Naive thymus-derived CD4-positive, alpha-beta T cell (primary cell): ENCODE measurements at places on chromosomes 3 and 15. TPM values are rescaled to one million over a fixed set of nuclear protein-coding genes. Genes with fewer than 3 reads are reported as not detected.

DNA sequence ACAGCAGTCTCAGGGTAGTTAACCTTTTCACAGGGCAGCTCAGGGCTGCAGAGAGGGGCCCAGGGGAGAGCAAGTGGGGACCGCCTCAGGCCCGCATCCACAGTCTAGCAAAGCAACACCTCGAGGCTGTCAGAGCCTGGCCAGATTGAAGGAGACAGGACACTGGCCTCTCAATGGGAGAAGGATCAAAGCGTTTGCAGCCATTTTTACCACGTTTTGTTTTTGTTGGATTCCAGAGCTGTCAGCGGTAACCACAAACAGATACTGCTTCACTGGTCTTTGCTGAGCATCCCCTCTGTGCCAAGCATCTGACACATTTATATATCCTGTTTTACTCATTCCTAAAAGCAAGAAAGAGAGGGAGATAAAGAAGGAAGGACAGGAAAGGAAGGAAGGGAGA, 153.8 kb downstream of the SHQ1 start:
- no peak for DNase-seq

DNA sequence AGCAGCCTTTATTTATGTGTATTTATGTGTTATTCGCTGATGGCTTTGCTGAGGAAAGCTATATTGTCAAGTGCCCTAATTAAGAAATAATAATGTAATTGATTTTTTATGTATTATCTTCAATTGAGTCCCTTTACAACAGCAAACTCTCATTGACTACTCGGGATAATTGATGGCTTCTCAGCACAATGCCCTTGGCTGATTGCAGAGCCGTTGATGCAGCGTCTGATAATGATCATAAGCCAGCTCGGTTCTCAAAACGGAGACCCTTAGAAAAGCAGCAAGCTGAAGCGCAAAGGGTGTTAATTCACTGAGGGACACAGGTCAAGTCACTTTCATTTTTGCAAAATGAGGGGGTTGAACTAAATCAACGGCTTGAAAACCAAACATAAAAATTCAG, 357.1 kb upstream of the KCNH8 start:
- DNase-seq = no peak

DNA sequence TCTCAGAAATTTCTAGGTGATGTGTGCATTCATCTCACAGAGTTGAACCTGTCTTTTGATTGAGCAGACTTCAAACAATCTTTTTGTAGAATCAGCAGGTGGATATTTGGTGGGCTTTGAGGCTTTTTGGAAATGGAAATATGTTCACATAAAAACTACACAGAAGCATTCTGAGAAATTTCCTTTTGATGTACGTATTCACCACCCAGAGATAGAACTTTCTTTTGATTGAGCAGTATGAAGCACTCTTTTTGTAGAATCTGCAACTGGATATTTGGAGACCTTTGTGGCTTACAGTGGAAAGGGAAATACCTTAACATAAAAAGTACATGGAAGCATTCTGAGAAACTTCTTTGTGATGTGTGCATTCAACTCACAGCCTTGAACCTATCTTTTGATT, 3515.0 kb downstream of the GOLGA6L6 start:
- no peak for DNase-seq

- DNase-seq = no peak
Measured at GRCh38 chr15:50131617-50132016, 12.6 kb upstream of the ATP8B4 start.

DNA sequence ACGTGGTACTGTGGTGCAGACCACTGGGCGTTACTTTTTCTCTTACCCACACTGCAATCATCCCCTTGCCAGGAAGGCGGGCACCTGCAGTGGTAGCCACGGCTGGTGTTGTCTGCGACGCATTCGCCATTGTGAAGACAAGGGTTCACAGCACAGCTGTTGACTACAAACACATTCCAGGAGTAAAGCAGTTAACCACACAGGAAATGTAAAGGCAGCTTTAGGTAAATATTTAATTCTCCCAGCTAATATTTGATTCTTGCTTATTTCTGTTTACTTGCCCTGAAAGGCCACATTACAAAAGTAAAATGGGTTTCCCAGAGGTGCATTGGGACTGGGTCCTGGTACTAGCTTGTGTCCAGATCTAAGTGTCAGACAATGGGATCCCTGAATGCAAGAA, 45.4 kb downstream of the HEG1 start:
- DNase-seq = no peak

GRCh38 chr3:61913701-61914100, 352.3 kb downstream of the PTPRG start:
- no peak for DNase-seq

DNA sequence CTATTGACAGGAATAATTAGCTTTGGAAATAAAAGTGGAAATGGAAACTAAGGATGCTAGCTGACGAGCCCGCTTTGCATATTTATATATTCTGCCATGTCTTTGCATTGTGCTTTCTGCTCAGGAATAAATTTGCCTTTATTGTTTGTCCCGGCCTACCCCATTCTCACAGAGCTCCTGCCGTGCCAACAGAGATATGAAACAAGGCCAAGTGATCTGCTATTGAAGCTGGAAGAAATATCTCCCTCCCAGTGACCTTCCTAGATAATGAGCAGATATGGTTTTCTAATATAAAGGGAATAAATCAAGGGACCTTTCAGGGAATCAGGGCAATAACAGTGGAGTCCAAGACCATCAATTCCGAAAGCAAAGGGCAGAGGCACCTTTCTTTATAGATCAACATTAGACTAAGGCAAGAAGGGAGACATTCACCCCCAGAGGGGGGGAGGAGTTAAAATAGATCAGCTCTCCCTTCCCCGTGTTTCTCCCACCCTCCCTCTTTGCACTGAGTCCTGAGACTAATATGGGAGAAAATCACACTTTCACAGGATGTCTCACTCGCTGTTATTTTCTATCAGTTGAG, 664.6 kb downstream of the AGBL1 start:
- DNase-seq = no peak

DNA sequence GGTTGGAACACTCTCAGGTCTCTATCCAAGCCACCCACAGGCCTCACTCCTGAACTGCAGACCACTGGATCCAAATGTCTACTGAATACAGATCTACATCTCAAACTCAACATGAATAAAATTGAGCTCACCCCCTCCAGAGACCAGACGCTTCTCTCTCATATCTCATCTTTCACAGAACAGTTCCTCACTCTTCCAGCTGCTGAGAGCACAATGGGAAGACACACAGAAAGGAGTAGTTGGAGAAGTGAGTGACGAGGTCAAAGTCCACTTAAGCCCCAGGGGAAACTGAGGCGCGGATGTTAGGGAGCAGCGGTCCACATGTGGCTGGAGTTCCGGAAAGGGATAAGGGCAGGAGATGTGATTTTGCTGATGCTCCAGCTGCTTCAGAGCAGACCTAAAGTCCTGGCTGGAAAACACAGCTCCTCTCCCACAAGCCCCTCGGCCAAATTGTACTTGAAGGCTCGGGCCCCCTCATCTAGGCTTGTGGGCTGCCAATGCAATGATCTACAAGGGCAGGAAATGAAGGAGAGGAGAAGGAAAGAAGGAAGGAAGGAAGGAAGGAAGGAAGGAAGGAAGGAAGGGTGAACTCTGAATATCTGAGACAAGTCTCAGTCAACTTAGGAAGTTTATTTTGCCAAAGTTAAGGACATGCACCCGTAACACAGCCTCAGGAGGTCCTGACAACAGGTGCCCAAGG, 211.2 kb upstream of the TLE3 start:
- no peak for DNase-seq

Gene GPR171
- polyA plus RNA-seq = 65.5 TPM

Gene ATP13A4
- 0.12 TPM for polyA plus RNA-seq

Gene PTPRG
- polyA plus RNA-seq = not detected

Gene C15orf62
- polyA plus RNA-seq = 0.67 TPM

Gene GRAMD1C
- polyA plus RNA-seq = 0.13 TPM
